ENCODE measurements at places on chromosomes 4 and X.

GRCh38 chr4:125187226-125188176 is 127.3 kb upstream of the FAT4 start:
- DNase-seq = no peak

DNA sequence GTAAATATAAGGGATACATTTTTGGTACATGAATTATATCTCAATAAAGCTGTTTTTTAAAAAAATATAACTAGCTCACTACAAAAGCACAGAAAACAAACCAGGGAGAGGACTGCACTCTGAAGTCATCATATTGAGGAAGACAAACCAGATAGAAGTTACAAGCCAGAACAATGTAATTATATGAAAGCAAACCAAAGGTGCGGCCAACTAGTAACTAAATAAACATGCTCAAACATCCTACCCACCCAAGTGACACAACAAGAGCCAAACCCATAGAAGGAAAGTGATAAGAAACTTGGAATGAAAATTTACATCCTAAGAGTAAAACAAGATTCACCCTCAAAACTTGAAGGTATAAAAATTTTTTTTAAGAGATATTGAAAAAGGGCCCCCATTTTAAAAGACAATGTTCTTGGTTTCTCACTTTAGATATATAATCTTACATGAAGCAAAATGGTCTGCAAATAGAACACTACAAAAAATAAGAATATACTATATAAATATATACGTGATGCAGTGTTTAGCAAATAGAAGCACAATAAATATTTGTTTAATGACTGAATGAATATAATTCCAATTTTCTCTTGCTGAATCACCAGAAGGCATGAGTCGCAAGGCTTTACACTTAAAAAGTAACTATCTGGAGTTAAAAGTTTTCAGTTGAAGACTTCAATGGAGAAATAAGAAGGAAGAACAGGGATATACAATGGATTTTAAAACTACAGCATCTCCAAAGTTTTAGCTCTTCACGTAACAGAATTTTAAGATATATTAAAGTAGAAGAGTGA is 4.0 kb upstream of the SH3D19 start:
- no peak for DNase-seq

DNA sequence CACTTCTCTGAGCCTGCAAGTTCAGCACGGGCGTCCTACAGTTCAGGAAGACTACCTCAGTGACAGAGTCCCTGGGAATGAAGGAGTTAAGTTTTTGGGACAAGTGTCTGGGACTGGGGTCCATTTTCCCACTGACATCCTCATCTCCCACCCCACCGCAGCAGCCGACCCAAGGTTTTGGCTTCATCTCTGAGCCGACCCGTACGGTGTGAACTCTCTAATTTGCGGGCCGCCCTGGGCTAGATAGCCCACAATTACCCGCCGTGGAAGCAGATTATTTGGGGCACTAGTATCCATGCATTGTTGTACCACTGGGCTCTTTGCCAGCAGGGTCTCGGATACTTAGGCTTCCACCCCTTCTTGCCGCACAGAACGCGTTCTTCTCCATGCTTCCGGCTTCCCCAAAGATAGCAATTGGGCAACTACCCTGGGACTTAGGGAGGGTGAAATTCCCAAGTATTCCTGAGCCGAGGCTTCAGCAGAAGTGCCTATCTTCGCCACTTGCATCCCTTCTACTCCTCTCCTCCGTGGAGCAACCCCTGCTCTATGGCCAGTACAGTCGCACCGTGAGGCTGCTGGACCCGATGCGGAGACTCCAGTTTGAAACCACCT is 2.4 kb downstream of the IL1RAPL2 start:
- DNase-seq = no peak

GRCh38 chrX:76919761-76920160 is 492.3 kb downstream of the MAGEE1 start:
- DNase-seq = no peak

Measured in bone marrow (tissue), 2 donors.